ENCODE measurements at places on chromosomes 6 and 20.

DNA sequence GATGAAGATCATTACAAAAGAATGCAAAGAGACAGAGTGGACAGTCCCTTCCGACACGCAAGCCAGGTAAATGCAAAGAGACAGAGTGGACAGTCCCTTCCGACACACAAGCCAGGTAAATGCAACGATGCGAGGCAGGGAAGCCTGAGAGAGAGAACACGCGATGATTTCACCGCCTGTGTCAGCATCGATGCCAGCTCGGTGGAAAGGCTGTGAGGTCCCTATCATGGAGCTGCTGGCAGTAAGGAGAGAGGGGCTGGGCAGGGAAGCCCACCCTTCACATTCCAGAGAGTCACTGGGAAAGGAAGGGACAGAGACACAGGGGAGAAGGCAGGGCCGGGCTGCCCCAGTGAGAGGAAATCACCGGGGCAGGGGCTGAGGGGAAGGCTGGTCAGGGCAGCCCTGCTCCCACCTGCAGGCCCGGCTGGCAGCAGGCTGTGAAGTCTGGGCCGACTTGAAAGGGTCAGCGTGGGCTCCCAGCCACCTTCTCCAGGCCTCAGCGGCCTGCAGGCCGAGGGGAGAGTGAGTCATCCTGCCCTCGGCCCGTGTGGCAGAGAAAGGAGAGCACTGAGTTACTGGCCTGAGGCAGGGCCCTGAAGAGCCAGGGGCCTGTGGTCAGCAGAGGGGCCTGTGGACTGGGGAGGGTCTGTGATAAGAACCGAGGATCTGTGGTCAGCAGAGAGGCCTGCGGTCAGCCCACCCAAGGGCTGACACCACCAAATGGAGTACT lies 80.4 kb downstream of the DACT2 start:
- no peak for DNase-seq

DNA sequence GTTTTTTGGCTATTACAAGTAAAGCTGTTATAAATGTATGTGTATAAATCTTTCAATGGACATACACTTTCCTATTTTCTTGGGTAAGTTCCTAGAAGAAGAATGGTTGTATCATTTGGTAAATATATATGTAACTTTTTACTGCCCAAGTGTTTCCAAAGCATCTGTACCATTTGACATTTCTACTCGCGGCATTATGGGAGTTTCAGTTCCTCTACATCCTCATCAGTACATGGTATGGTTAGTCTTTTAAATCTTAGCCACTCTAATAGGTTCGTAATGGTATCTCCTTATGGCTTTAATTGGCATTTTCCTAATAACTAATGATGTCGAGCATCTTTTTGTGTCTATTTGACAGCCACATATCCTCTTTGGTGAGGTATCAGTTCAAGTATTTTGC lies 12.9 kb downstream of the SNPH start:
- no peak for DNase-seq

DNA sequence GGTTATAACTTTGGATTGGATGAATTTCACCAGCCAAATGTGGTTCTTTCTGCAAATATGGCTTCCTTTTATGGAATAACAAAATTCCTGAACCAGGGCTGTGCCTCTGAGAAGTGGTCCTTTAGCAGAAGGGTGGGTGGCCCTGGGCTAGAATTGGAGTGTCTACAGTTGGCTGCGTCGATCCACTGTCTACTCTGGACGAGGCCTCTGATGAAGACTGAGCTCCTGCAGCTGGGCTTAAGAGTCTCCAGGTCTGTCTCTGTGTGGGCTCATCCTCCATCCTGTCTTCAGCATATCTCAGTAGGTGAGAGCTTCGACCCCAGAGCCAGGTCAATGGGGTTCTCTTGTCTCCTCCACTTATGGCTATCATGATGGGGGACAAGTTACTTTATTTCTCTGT lies 166.3 kb upstream of the PMEPA1 start:
- no peak for DNase-seq

DNA sequence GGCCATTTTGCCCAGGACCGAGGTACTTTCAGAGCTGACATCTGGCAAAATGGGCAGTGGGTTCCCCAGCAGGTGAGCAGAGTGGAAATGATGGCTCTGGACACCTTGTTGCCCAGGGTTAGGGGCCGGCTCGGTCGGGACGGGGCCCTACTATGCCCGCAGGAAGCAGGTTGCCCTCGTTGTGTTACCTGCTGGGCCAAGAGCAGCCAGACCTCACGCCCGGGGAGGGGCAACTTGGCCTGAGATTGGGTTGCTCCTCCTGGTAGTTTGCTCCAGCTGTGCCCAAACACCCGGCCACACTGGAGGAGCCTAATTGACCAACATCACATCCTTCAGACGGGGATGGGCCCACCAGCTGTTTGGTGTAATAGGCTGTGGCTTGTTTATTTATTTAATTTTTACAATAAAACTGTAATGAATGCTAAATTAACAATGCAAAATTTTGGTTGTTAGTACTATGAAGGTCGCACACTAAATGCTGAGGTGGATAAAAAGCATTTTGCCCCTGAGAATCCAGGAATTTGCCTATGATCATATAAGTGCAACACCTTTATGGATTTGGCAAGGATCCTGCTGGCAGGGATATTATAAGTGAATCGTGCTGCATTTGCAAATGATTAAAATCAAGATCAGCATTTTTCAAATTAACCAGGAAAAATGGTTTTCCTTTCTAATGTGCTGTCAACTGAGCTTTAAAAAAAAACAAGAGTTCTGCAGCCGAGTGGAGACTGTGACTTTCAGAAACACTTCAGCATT lies 26.6 kb upstream of the PCMTD2 start:
- DNase-seq: no peak

DNA sequence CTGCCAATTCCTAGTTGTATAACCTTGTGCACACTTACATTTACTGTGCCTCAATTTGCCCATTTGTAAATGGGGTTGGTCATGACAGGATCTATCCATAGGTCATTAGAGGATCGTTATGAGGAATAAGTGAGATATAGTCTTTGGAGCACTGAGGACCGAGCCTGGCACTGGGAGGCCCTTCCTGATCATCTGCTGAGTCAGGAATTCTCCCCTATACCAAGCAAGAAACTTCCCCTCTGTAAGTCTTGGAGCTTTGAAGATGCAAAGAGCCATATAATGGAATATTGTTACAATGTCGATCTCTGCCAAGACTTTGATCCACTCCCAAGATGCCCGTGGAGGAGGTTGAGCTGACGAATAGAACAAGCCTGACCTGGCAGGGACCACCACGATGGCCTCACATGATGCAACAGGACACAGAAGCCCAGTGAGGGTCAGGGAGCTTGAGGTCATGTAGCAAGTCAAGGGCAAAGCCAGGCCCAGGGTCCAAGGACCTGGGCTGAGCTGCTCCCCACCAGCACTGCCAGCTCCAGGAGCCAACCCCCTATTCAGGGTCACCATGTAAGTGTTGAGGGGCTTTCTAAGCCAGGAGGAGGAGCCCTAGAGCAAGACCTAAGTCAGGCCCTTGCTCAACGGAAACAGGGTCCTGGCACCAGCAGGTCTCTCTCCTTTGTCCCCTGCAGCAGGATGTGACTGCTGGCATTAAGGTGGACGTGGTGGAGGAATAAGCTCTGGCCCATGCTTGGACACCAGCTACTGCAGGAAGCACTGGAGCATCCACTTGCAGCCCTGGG lies 16.7 kb downstream of the PDRG1 start:
- no peak for DNase-seq

- no peak for DNase-seq
Measured at GRCh38 chr20:62428396-62429295, 1.3 kb upstream of the RBBP8NL start.

DNA sequence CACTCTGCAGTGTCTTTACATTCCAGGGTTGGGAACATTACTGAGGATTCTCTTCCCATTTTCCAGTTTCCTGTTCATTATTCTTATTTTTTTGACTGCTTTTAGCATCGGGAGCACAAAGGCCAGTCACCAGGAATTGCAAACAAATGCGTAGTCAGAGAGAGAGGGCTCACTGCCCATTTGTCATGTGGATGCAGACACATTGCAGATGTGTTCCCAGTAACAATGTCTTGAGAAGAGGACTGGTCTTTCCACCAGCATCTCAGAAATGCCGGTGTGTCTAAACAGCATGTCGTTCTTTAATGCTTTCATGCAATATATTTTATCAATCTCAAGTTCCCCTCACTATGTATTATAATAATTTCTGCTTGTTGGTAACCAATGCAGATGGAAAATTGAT lies 952 bp upstream of the TAAR6 start:
- no peak for DNase-seq

GRCh38 chr6:117729613-117730012 lies 54.3 kb downstream of the NUS1 start:
- no peak for DNase-seq

GRCh38 chr6:159852877-159853276 lies 37.9 kb upstream of the MAS1 start:
- DNase-seq: no peak

GRCh38 chr6:15522856-15523529 lies 139.8 kb downstream of the DTNBP1 start:
- DNase-seq: no peak

- DNase-seq: no peak
Measured at GRCh38 chr6:45426251-45426650, 48.5 kb upstream of the SUPT3H start.

DNA sequence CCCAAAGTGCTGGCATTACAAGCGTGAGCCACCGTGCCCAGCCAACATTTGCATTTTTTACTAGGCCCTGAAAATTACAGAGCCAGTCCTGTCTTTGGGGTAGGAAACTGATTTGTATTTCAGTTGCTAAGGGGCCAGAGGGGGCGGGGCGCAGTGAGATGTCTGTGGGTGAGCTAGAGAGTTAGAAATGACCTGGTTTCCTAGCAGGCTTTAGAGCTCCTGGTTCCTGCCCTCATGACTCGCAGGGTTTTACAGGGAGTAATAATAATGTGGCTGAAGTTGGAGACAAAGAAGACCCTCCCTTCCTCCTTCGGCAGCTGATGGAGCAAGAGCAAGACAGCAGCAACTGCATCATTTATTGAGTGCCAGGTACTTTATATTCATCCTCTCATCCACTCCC lies 131.5 kb downstream of the TFAP2C start:
- no peak for DNase-seq

GRCh38 chr20:8534368-8535160 lies 402.5 kb downstream of the PLCB1 start:
- no peak for DNase-seq

- DNase-seq: no peak
Measured at GRCh38 chr6:147752689-147753403, 244.4 kb downstream of the SAMD5 start.

DNA sequence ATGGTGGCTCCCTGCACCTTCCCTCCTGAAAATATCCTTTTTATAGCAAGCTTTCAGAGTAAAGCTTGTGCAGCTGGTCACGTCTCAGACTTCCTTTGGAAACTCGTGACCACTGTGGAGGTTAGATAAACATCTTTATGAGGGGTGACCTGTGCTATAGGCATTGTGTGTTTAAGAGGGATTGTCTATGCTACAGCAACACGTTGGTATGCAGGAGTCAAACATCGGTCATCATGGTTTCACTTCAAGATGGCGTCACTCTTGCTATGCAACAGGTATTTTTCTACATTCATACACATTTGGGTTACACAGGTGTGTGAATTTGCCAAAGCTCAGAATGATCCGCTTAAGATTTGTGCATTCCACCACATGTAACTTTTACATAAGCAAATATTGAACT lies 14.6 kb upstream of the BLCAP start:
- DNase-seq: no peak

GRCh38 chr20:62811720-62812119 lies 5.1 kb upstream of the COL9A3 start:
- no peak for DNase-seq

- no peak for DNase-seq
Measured at GRCh38 chr6:52482903-52483670, 62.9 kb downstream of the EFHC1 start.

DNA sequence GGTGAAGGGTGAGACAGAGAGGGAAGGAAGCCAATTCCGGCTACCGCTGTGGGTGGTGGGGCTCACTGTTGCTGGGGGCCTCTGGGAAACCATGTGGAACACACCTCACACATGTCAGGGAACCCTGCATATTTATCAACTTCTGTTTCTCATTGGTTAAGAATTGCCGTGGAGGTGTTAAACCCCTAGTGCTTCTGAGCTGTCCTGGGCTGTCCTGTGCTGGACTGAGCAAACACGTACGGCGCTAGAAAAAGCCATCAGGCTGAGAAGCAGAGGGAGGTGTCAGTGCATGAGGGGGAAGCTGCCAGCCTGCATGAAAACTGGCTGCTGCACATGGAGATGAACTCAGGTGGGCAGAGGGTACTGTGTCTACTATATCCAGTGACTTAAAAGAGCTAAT lies 103.9 kb upstream of the JAG1 start:
- DNase-seq: no peak

DNA sequence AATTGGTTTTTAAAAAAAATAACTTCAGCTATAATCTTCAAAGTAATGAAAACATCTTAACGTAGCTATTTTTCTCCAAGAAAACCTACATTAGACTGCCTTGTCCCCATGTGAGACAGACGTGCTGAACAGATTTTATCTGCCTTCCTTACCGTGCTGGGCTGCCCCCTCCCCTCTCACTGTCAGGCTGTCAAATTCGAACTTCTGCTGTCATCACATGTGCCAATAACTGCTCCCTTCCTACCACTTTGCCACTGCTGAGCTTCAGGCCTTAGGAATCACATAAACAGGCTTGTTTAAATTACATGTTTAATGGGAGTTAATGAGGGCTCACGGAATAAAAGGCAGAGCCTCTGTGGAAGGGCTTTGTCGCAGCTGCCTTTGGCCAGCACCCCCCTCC lies 77.0 kb upstream of the NHSL1 start:
- no peak for DNase-seq

- no peak for DNase-seq
Measured at GRCh38 chr20:23126281-23127061, 40.3 kb upstream of the CD93 start.

GRCh38 chr20:21804802-21805201 lies 99.3 kb downstream of the PAX1 start:
- no peak for DNase-seq

GRCh38 chr6:149925253-149925973 lies 2.5 kb upstream of the RAET1G start:
- no peak for DNase-seq

GRCh38 chr6:159282421-159282820 lies 113.2 kb downstream of the FNDC1 start:
- no peak for DNase-seq

DNA sequence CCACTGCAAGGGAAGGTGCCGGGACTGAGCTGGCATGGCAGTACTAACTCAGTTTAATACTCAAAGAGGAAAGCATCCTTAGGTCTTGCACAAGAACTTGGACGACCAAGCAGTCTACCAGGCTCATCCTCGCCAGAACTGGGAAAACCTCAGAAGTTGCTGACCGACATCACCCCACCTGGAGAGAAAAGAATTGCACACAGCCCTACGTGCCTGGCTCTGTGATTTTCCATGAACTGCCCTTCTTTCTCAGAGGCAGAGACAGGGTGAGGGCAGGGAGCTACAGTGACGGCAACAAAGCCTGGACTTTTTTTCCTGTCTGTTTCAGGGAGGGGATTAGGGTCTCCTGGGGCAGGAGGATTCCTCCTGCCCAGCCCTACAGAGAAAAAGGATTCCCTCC lies 8.0 kb downstream of the JAG1 start:
- DNase-seq: no peak

GRCh38 chr20:50286174-50286511 lies 95.5 kb downstream of the CEBPB start:
- no peak for DNase-seq

- DNase-seq: no peak
Measured at GRCh38 chr6:85675030-85675819, 32.5 kb upstream of the SYNCRIP start.

All from activated T-cell treated with anti-CD3 and anti-CD28 coated beads for 48 hours (primary cell).